ENCODE measurements at places on chromosomes 4 and X. TPM values are rescaled to one million over a fixed set of nuclear protein-coding genes. Genes with fewer than 3 reads are reported as not detected.

SOX3 gene
- total RNA-seq, result 38.9 TPM

DNA sequence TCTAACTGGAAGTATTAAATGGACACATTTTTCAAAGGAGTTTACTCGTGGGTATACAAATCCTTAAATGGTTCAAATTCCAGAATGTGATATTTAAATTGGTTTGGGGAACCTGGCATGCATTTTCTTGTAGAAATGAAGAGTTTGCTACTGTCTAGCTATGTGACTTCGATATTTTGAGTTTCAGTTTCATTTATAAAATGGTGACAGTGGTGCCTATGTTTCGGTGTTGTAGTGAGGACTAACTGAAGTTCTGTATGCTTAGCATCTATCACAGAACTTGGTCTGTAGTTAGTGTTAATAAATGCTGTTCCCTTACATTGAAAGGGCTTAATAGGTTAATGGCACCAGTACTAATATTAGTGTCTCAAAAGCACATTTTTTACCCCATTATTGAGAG is 29.4 kb downstream of the TRPC5 start:
- H3K36me3 ChIP-seq, result no peaks in the 10 kb centered on the region
- no peaks in the 10 kb centered on the region for H3K27me3 ChIP-seq
- H3K4me3 ChIP-seq, result no peak overlapping the region

TMEM255A gene
- 0.73 TPM for total RNA-seq

DNA sequence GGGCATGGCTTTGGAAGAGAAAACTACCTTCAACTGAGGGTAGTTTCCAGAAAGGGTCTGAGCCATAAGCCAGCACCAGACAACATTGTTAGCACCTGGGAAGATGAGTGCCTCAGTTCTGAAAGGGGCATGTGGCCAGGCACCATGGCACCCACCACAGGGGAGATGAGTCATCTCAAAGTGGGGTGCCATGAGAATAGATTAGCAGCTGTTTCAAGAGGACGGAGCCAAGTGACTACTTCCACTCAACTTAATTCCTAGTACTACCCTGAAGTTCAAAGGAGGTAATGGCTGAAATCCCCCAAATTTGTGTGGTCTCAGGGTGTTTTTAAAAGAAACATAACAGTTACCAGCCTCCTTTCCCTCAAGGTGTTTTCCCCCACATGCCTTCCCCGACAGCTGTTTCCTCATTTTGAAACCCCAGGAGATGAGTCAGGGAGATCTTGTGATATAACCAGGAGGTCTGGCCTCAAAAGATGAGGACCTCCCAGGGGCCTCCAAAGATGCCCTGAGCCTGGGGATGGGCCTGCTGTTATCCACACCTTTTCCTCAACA is 27.8 kb upstream of the FTHL17 start:
- H3K27me3 ChIP-seq, result no peaks in the 10 kb centered on the region
- H3K4me1 ChIP-seq, result no peaks in the 10 kb centered on the region
- no peak overlapping the region for H3K27ac ChIP-seq
- H3K36me3 ChIP-seq, result no peaks in the 10 kb centered on the region
- no peak overlapping the region for H3K4me3 ChIP-seq

- DNase-seq, result no peak
- no peak overlapping the region for H3K4me3 ChIP-seq
- no peaks in the 10 kb centered on the region for H3K4me1 ChIP-seq
- no peak overlapping the region for H3K27ac ChIP-seq
- H3K36me3 ChIP-seq, result no peaks in the 10 kb centered on the region
- no peaks in the 10 kb centered on the region for H3K27me3 ChIP-seq
Measured at GRCh38 chr4:143420227-143420626, 83.6 kb downstream of the GAB1 start.

ETDA gene
- total RNA-seq, result not detected
